ENCODE measurements at places on chromosomes 4 and X.

DNA sequence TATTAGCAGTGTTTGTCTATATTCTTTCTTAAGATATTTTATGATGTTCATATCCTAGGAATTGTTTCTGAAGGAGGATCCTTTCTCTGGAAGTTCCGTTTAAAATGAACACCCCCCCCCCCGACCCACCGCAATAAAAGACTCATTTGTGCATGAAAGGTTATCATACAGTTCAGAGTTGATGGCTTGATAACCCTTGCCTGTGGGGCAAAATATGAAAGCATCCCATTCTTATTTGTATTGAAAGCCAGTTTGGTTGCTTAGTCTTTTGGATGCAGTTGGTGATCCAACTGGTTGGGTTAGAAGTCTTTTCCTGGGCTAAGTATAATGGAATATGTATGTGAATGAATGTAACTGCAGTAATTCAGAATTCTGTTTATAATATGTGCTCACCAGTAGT is 8.3 kb downstream of the INTS6L start:
- no peak for DNase-seq

DNA sequence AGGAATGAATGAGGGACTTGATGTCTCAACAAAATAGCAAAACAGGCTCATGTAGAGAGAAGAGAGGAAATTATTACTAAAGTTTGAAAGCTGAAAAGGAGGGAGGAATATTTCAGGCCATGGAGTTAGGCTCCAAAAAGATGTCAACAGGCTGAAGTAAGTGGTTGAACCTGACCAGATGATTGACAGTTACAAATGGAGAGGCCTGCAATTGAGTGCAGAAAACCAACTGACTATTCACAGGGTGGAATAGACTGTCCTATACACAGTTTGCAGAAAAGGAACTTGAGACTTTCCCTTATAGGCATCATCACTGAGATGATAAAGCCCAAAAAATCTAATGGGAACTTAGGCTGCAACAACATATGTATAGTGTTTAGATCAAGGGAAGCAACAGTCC is 233.3 kb downstream of the AR start:
- peak; percentile 18 for DNase-seq

DNA sequence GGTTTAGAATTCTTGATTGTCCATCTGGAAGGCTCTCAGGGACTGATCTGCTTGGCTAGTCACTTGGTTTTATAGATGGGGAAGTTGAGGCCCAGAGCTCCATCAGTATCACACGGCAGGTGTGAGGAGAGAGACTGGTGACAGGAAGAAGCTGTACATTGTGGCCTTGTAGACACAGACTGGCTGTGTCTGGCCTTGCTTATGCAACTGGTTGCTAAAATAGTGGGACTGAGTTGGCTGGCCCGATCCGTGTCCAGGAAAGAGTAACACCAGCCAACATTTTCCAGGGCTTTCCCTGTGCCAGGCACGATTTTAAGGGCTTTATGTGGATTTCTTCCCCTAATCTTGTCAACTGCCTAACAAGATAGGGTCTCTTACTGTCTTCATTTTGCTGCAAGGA is 2.8 kb downstream of the TBC1D14 start:
- DNase-seq, result no peak

- no peak for DNase-seq
Measured at GRCh38 chrX:20680998-20681397, 414.3 kb upstream of the RPS6KA3 start.

DNA sequence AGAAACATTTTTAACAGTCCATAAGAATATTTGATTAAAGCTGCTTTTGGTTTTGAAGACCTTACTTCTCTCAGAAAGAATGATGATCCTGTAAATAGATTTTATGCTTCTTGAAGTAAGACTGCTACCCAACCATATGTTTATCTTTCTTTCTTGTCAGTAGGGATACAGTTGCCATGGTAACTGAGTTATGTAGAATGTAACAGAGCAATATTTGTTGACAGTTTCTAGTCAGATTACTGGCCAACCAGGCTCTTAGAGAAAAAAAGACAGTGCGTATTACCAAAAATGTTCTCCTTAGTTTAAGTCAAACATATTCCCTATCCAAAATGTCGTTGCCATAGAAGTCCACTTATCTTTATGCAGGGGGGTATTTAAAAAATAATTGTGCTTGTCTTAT is 456.8 kb downstream of the PRR32 start:
- DNase-seq, result no peak

All from suppressor macrophage treated with lipopolysaccharide for 1 hour (primary cell).